ENCODE measurements at places on chromosomes 13 and 19.
A peak's percentile ranks its signal among the peaks of the same experiment; 100 is the strongest.

DNA sequence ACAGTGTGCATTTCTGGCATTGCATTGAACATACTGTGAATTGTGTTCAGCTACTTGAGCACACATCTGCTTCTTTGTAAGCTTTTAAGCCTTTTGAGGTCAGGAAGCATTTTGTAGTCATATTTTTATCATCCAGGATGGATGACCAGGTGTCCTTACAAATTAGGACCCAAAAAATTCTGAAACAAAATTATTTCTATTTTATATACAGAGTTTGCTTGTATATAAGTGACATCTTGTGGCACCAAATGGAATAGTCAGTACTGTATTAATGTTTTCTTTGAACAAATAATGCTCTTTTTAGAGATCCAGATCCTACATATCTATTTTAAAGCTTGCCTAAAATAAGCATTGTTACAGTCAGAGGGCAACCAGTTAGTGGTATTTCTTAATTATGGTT lies 9.5 kb upstream of the SUPT20H start:
- DNase-seq: no peak

GRCh38 chr13:97720896-97721295 lies 232.6 kb upstream of the IPO5 start:
- no peak for DNase-seq

DNA sequence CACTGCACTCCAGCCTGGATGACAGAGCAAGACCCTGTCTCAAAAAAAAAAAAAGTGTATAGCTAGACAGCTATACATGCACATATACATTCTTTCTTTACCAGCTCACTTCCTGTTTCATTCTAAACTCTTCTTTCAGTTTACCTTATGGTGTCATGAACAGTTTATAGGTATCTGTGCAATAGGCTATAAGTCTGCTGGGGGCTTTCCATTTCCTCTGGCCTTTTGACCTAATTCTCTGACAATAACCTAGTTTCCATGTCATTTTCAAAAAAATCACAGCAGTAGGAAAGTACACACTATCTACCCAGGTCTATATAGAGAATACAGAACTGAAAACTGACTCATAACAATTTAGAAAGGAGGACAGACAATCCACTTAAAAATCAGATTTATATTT lies 24.4 kb upstream of the URAD start:
- DNase-seq: no peak

- no peak for DNase-seq
Measured at GRCh38 chr19:9474975-9475374, 23.4 kb downstream of the ZNF560 start.

- no peak for DNase-seq
Measured at GRCh38 chr13:41554626-41555386, 97.5 kb downstream of the RGCC start.

DNA sequence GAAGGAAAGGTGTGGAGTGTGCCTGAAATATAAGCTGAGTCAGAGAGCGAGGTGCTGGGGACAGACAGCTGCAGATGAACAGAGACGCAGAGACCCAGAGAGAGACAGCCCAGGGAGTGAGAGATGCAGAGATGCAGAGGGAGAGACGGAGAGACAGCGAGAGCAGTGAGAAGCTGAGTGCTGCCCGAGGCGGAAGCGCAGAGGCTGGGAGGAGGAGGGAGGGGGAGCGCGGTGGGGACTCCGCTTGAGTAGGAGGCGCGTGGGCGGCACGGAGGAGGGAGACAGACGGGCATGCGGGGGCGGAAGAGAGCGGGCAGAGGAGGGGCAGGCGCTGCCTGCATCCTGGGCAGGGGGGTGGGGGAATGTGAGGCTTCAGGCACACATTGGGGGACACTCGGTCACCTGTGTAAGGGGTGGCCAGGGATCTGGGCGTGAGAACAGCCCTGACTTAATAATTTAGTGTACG lies 25.7 kb downstream of the SLC8A2 start:
- no peak for DNase-seq

GRCh38 chr13:30963791-30964190 lies 31.3 kb downstream of the TEX26 start:
- no peak for DNase-seq

DNA sequence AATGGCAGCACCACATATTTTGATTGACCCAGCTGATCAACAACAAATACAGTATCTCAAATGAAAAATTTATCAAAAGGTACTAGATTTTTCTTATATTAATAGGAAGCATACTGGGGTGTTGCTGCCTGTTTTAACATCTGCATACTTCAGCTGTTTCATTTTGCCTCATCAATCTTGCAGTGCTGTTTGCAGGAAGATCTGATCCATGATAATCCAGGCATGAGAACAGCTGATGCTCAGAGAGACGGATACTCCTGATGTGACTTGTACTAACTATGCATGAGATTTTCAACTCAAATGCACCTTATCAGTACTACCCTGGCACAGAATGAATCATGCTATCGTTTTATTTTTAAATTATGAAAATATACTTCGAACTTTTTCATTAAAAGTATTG lies 2136.8 kb downstream of the PCDH9 start:
- no peak for DNase-seq

DNA sequence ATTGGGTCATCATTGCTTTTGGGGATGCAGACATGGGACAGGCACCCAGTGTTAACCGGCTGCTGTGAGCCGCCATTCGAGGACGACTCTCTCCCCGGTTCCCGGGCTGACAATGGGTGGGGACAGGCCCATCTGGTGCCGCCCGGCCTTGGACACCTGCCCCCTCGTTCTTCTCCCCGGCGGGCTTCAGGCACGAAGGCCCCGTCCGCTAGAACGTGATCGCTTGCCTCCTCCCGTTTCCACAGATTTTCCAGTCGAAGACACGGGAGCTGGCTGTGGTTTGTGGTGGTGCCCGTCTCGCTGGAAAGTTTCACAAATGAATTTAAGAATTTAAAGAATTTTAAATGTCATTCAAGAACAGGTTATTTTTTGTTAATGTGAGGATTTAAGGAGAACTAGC lies 2.0 kb downstream of the PALM start:
- DNase-seq: no peak

- no peak for DNase-seq
Measured at GRCh38 chr19:10624585-10624984, 768 bp upstream of the SLC44A2 start.

DNA sequence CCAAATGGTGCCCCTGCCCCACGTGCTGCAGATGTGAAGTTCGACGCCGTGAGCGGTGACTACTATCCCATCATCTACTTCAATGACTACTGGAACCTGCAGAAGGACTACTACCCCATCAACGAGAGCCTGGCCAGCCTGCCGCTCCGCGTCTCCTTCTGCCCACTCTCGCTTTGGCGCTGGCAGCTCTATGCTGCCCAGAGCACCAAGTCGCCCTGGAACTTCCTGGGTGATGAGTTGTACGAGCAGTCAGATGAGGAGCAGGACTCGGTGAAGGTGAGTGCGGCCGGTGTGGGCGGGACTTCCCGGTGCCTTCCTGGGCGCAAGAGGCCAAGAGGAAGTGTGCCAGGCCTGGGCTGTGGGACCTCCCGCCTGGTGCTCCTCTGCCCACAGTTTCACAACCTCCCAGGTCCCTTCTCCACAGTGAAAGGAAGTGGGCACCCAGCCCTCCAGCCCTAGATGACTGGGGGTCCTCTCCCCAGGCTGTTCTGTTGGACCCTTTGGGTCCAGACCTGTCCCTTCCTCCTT lies 14.1 kb upstream of the RELB start:
- DNase-seq: no peak

GRCh38 chr19:7839476-7839875 lies 9.5 kb downstream of the EVI5L start:
- no peak for DNase-seq

GRCh38 chr13:32977321-32977720 lies 38.9 kb upstream of the KL start:
- DNase-seq: no peak

- DNase-seq: no peak
Measured at GRCh38 chr19:15846923-15847322, 31.5 kb upstream of the OR10H1 start.

DNA sequence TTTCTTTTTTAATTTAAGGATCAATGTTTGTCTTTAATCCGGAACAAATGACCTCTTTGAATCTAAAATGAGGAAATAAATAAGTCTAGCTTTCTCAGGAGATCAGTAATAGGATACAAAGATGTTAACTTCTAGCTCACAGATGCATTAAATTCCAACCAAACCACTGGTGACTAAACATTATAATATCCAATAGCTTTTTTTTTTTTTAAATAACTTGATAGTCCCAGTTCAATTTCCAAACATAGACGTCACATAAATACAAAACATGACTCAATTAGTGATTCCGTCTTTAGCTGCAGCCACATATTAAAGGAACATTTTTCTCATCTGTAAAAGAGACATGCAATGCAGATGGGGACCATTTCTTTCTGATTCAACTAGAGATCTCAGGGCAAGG lies 390.5 kb upstream of the PCDH9 start:
- DNase-seq: no peak

GRCh38 chr19:40507892-40508291 lies 41.1 kb downstream of the SPTBN4 start:
- no peak for DNase-seq

DNA sequence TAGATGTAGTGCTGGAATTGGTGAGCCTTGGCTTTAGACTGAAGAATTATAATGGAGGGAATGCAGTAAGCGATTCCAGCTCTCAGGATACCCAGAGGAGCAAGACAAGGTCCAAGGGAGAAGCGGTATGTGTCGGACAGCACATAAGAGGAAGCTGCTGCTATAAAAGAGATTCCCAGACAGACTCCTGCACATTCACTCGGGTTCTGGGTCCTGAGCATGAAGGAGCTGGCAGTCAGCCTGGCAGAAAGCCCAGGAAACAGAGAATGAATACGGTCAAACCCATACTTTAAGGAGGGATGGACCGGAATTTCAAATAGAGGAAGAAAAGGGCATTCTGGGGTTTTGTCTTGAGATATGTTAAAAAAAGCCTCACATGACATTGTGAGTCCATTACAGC lies 308.3 kb downstream of the DNAJC15 start:
- DNase-seq: no peak

- DNase-seq: peak; percentile 43
Measured at GRCh38 chr19:12838182-12838885, at the start of gene MAST1. MAST1 (plus strand) TSS chr19:12838515; CDS start chr19:12838573, 58 bp downstream.

GRCh38 chr13:71663431-71663830 lies 203.6 kb downstream of the DACH1 start:
- no peak for DNase-seq

GRCh38 chr13:24860770-24861169 lies 96.8 kb downstream of the RNF17 start:
- no peak for DNase-seq

GRCh38 chr19:45258862-45259261 lies 7.8 kb downstream of the MARK4 start:
- DNase-seq: no peak

- no peak for DNase-seq
Measured at GRCh38 chr13:31951215-31951678, 80.3 kb upstream of the FRY start.

- DNase-seq: no peak
Measured at GRCh38 chr13:40447857-40448256, 218.6 kb downstream of the FOXO1 start.

DNA sequence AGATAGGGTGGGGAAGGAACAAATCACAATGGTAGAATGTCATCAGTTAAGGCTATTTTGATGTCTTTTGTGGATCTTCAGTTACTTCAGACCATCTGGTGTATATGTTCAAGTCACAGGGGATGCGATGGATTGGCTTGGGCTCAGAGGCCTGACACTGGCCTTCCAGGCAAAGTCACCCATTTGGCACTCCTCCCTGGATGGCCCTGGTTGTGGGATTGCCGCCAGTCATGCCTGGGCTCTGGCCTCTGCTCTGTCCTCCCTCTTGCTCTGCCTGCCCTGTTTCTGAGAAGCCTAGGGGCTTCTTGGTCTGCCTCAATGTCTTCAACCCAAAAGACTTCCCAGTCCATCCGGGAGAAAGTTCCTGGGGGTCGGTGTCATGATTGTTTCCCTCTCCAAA lies 50.2 kb downstream of the ZNF146 start:
- no peak for DNase-seq

DNA sequence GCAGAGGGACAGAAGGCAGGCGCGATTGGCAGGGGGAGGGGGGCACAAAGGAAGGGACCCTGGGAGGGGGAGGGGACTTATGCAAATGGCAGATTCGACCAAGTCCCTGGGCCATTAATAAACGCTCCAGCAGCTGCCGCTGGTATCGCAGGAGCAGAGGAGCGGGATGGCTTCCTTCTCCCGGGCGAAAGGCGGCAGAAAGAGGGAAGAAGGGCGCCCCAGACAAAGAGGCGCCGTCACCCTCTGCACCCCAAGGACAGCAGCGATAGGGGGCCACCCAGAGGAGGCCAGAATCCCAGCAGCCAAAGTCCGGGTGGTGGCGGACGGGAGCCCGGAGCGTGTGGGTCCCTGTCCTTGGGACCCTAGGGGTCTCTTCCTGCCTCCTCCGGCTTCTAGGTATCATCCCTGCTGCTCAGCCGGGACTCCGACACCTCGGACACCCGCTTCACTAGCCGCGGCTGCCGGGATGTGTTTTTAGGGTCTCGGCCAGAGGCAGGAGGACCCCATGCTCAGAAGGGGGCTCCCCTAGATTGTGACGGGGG lies 1.9 kb downstream of the PTPRS start:
- DNase-seq: peak; percentile 7

DNA sequence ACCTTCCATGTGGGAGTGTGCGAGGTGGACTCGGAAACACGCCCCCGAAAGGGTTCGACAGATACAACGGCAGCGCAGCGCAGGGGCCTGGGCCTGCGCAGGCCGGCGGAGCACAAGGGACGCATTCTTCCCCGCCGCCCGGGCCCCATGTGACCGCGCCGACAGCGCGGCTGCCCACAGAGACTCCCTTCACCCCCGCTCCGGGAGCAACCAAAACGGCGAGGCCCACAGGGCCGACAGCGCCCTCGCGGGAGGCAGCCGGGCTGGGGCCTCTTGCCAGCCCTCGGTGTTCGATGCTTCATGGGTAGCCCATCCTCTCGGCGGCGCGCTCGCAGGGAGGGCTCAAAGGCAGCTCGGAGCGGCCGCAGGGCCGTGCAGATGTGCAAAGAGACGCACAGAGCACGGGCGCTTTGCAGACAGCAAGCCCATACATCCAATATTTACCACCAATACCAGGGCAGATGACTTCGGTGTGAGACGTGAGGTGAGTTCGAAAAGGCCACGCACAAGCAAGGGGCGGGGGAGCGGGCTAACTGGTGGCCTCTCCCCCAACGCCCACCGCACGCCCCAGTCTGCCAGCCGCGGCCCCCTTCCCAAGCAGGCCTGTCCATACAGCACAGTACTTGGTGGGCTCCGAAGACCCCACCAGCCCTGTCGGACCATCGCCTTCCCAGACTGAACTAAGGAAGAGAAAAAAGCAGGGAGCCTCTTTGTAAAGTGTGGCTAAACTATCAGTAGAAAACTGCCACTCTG lies 89.9 kb downstream of the CRYL1 start:
- DNase-seq: no peak
